ENCODE measurements at places on chromosomes 16 and 17. TPM values are rescaled to one million over a fixed set of nuclear protein-coding genes. Genes with fewer than 3 reads are reported as not detected.
A peak's percentile ranks its signal among the peaks of the same experiment; 100 is the strongest.

Gene SEPTIN1
- 0.18 TPM for total RNA-seq

Gene TBC1D3
- not detected for total RNA-seq

Gene GUCY2D
- under 0.01 TPM for total RNA-seq

Gene MNT
- total RNA-seq: 8.0 TPM

Gene SLC52A1
- 0.04 TPM for total RNA-seq

Gene IKZF3
- 0.18 TPM for total RNA-seq

Gene TMEM98
- 40.5 TPM for total RNA-seq

Gene OR4D2
- not detected for total RNA-seq

Gene UBN1
- total RNA-seq: 9.9 TPM

Gene CD7
- 0.22 TPM for total RNA-seq

Gene HP
- total RNA-seq: 0.13 TPM

Gene PYY
- total RNA-seq: not detected

Gene FOXN1
- not detected for total RNA-seq

DNA sequence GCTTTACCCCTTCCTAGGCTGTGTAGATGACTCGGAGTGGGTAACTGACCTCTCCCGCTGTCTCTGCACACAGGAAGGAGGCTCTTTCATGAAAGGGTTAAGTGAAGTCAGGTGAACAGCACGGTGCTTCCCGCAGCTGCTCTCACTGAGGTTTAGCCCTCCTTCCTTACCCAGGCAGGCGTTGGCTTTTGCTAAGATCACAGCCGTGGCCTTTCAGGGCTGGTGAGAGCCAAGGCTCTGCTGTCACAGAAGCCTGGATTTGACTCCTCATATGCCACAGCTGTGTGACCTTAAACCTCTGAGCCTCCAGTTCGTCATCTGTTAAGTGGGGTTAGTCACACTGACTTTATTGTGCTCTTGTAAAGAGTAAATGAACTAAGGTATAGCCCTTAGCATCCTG, 90.9 kb upstream of the PLCG2 start:
- DNase-seq: no peak

GRCh38 chr17:14459955-14460354, 159.1 kb downstream of the HS3ST3B1 start:
- no peak for DNase-seq

GRCh38 chr16:29810699-29811169, 1.3 kb upstream of the PRRT2 start:
- DNase-seq: no peak

GRCh38 chr16:89051521-89052166, 42.0 kb upstream of the ACSF3 start:
- no peak for DNase-seq

GRCh38 chr17:64190472-64190871, 60.5 kb upstream of the ERN1 start:
- DNase-seq: peak; percentile 33

GRCh38 chr17:45367216-45367615, 50.4 kb upstream of the MAP3K14 start:
- DNase-seq: no peak

- DNase-seq: no peak
Observed at GRCh38 chr17:11917415-11917814, 79.9 kb downstream of the ZNF18 start.

GRCh38 chr17:79754370-79754769, 23.6 kb upstream of the CBX2 start:
- DNase-seq: no peak

DNA sequence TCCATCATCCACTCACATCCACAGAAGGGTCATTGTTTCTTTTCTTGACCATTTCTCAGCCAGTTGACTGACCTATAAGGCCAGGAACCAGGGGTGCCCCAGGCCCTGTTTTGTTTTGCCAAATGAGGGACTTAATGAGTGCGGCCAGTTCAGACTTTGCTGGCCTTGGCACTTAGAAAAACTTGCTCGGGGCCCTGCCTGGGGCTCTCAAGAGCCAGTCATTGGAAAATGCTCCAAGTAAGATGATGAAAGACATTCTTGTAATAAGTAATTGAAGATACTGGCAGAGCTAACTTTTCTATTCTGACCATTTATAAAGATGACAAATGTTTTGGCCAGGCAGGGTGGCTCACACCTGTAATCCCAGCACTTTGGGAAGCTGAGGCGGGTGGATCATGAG, 29.0 kb upstream of the CLEC18B start:
- DNase-seq: no peak

DNA sequence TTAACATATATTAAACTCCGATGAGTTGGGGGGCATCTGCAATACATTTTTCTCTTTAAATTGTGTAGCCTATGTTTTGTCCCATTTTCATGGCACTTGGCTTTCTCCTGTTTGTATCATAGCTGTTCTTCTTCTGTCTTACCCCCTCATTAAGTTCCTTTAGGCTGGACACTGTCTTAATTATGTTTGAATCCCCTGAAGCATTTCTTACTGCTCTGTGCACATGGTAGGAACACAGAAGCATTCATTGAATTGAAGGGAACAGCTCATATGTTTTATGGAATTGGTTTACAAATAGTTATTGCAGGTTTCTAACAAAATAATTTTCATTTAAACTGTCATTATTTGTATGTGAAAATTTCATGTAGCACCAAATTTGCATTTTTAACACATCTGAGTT, 176.8 kb downstream of the TANC2 start:
- DNase-seq: no peak

- DNase-seq: no peak
Observed at GRCh38 chr17:51491416-51491815, 231.1 kb downstream of the UTP18 start.

- peak; percentile 35 for DNase-seq
Observed at GRCh38 chr17:47305302-47305923, 18.3 kb upstream of the EFCAB13 start.

GRCh38 chr16:78510496-78510895, 411.0 kb downstream of the WWOX start:
- no peak for DNase-seq

GRCh38 chr16:84476401-84476800, 28.1 kb downstream of the MEAK7 start:
- DNase-seq: no peak

GRCh38 chr17:42677012-42677857, 441 bp upstream of the PLEKHH3 start:
- DNase-seq: peak; percentile 100

DNA sequence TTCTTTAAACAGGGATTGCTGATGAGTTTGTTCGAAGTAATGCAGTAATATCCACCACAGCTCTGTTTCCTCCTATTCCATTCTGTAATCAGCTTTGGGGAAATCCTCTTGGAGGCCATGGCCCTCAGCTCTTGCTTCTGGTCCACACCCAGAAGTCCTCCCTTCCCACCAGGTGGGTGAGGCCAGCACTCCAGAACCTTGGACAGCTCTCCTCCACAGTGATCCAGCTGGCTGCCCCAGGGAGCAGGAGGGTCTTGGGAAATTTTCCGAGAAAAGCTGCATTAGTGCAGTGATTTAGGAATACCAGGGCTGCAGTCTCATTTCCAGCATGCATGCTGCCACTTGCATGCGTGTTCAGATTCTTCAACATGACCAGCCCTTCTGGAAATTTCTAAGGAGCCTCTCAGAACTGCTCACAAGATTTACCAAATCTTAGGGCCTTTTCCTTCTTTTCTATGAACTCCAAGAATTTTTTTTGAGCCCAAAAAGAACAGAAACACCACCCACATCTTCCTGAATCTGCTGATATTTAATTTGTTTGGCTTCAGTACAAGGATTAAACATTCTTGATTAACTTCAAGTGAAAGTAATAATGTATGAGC, 4.2 kb downstream of the SMPD3 start:
- DNase-seq: peak; percentile 53

GRCh38 chr16:46482895-46483294, 138.3 kb downstream of the SHCBP1 start:
- DNase-seq: no peak

DNA sequence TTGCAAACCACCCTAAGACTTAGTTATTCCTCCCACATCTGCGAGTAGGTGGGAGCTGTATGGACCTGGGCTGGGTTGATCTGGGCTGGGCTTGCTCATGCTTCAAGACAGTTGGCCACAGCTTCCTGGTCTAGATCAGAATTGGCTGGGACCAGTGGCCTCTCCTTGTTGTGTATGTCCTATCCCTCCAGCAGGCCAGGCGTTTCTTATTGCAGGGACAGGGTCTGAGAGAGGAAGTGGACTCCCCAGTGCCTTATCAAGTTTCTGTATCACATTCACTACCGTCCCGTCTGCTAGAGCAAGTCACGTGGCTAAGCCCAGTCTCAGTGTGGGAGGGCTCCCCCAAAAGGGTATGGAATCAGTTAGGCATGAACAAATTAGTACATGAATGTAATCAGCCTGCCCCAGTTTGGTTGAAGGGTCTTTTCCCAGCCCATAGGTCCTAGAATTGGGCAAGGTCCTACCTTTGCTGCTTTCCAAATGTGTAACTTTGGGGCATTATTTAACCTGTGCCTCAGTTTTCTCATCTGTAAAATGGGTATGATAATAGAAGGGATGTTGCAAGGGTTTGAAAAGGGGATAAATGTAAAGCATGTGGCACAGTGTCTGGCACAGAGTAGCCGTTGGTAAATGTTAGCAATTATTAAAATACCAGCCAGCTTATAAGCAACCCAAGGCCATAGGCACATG, 36.0 kb downstream of the NKD1 start:
- no peak for DNase-seq

DNA sequence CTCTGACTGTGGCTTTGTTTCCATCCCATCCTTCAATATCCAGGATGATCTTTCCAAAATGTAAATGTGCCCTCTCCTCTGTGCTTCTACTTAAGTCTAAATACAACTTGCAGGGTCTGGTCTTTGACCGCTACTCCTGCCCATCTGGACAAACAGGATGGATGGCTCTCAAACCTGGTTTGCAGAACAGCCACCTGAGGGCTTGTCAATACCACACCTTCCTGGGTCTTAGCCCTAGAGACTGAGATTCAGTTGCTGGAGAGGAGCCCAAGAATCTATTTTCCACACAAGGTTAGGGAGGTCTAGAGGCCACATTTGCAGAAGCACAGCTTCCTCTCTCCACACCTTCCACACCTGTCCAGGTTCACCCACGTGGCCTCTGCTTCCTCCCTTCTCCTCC, 1.9 kb upstream of the GRB7 start:
- no peak for DNase-seq

DNA sequence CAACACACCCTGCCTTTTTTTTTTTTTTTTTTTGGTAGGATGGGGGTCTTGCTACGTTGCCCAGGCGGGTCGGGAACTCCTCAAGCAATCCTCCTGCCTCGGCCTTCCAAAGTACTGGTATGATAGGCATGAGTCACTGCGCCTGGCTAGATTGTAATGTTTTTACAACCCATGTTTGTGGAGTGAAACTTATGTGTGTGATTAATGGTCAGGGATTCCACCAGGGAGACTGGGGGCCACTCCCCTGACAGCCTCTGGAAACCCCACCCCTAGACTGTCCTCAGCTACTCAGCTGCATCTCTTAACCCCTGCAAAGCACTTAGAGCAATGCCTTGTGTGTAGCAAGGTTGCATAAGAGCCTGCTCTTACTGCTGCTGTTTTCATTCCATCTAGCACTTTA, 220.5 kb downstream of the PARN start:
- no peak for DNase-seq

DNA sequence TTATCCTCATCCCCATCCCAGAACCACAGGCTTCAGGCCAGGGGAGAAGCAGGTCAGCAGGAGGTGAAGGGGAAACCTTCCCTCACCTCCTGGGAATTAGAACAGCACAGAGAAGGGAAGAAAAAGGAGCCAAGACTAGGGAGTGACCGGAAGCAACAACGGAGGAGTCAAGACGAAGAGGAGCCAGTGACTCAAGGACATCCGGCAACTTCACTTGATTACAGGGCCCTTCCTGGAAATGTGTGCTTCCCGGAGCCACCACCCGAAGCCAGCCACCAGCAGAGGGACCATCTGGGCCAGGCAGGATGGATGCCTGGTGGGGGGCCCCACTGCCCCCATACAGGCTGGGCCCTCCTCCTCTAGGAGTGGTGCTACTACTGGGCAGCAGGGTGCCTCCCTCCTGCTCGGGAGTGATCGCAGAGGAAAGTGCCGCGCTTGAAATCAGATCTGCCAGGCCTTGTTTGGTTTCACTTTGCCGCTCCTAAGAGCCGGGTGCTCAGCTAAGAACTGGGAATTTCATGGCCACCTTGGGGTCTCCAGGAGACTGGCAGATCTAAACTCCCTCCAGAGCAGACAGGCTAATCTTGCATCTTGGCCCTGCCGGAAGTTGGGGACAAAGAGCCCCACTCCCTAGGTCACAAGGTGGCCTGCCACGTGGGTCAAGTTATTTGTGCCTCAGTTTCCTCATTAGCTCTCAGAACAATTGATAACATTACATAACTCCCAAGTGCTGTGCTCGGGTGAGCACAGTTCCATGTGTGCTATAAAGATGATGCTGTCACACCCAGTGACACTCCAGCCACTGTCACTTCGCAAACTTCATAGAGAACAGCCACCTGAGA, 6.6 kb downstream of the CDC42EP4 start:
- peak; percentile 89 for DNase-seq

DNA sequence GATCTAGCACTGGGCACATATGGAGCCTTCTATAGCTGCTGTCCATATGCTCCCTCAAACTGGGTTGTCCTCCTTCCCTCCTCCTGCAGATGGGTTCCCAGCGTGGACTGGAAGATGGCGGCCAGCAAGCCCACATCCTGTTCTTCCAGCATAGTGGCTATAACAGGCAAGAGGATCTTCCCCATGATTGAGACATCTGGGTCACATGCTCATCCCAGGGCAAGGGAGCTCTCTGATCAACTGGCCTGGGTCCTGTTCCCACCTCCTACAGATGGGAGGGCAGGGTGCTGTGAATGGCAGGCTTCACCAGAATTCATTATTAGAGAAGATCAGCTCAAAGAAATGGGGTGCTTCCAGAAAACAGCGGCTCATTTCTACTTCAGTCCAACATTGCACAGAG, 210.2 kb downstream of the PARN start:
- no peak for DNase-seq

- no peak for DNase-seq
Observed at GRCh38 chr16:49116873-49117272, 164.8 kb downstream of the CBLN1 start.

DNA sequence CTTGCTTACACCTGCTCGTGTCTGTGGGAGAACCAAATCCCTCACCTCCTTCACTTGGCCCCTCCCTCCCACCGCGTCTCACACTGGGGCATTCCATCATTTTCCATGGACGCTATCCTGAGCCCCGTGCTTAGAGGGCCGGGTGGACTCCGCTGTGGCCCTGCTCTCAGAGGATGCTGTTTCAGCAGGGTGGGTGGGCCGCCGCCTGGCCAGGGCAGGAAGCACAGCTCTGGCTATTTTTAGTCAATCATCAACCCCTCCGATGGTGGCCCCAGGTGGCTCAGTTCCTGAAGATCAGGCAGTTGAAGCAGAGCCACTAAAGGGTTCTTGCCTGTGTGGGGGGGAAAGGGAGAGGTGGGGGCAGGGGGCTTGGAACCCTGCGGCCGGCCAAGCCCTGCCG, 230.3 kb downstream of the ENGASE start:
- no peak for DNase-seq

DNA sequence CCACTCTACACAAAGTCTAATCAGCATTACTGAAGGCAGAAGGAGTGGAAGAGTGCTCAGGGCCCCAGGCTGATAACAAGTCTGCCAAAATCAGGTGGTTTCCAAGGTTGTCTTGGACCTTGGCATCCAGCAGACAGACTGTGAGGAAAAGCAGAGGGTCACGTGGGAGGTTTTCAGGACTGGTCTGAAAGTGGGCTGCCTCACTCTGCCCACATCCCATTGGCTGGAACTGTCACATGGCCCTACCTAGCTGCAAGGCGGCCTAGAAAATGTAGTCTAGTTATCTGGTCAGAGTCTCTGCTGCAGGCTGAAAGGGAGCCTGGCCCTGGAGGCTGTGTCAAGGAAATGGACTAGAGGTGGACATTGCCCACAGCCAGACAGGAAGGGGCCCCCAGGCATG, 310.7 kb upstream of the ASIC2 start:
- DNase-seq: no peak

GRCh38 chr16:25126820-25127232, 15.3 kb downstream of the LCMT1 start:
- DNase-seq: peak; percentile 27
